Omental fat pad (tissue), 4 donors: ENCODE measurements at places on chromosomes 1 and 21.

DNA sequence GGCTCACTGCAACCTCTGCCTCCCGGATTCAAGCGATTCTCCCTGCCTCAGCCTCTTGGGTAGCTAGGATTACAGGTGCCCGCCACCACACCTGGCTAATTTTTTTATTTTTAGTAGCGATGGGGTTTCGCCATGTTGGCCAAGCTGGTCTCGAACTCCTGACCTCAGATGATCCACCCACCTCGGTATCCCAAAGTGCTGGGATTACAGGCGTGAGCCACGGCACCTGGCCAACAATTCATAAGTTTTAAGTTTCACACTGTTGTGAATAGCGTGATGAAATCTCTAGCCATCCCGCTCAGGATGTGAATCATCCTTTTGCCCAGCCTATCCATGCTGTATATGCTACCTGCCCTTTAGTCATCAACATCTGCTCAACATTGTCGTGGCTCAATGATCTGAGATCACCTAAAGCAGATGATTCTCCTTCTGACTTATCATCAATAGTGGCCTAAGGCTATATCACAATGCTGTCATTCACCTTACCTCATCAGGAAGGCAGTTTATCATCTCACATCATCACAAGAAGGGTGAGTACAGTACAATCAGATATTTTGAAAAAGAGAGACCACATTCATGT lies 2.6 kb downstream of the PFDN2 start:
- no peak for DNase-seq

GRCh38 chr1:30143517-30143916 lies 579.9 kb downstream of the MATN1 start:
- no peak for DNase-seq

- no peak for DNase-seq
Measured at GRCh38 chr1:99207216-99207615, 57.1 kb upstream of the PLPPR4 start.

DNA sequence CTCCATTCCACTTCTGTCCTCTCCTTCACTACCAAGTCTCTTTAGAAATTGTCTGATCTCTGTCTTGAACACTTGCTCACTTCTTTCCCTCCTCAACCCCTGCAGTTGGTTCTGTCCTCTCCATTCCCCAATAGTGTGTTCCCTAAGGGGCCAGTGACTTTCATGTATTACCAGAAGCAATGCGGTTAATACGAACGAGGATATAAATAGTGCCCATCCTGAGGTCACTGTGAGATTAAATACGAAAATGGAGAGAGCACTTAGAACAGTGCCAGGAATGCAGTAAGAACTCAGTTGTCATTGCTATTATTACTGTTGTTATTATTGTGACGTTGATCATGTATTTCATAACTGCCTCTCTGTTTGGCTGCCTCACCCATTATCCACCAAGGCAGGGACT lies 53.0 kb upstream of the ARTN start:
- no peak for DNase-seq

GRCh38 chr1:67041841-67042503 lies 12.0 kb downstream of the SLC35D1 start:
- no peak for DNase-seq

DNA sequence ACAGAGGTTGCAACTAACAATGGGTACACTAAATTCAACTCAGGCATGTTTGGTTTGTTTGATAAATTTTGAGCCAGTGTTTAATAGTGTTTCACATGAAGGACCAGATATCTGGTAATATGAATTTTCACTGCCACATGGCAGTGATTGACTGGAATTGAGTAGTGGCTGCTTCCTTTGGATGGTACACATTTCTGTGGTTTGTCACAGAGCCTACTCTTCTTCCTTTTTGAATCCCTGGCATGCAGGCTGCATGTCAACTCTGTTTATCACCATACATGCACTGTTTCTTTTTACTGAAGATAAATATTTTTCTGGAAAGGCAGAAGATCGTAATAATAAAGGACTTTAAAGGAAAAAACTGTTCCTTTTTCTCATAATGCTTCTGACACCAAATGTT lies 35.5 kb downstream of the SDCCAG8 start:
- no peak for DNase-seq

DNA sequence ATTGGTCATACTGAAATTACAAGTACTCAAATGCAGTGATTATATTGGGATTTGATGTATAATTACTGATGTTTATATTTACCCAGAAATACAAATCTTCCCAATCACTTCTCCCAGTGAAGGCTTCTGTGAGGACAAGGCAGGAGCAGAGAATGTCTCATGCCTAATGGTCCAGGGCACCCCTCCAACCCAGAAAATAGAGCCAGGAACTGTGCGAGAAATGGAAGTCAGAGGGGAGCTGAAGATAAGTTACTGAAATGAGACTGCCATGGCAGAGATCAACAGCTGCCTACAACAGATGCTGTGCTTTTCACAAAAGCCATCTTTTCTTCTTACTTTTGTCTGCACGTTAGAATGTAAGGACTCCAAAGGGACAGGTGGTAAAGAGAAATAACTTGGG lies 171.2 kb downstream of the TTLL7 start:
- no peak for DNase-seq

DNA sequence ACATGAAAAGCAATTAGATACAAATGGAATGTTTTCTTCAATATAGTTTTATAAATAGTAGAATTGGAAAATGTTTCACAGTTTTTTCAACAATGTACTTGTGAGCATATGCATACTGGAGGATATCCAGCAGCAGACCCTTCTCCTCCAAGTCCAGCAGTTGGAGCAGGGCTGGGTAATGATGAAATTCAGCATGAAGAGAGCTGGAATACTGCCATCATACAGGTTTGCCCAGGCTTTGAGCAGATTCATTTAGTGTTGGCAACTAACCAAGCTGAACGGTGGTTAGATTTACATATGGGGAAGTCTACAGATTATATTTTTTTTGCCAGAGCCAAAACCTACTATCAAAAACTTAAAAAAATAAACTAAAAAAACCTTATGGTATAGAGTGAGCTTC lies 38.3 kb downstream of the WDR3 start:
- DNase-seq, result no peak

DNA sequence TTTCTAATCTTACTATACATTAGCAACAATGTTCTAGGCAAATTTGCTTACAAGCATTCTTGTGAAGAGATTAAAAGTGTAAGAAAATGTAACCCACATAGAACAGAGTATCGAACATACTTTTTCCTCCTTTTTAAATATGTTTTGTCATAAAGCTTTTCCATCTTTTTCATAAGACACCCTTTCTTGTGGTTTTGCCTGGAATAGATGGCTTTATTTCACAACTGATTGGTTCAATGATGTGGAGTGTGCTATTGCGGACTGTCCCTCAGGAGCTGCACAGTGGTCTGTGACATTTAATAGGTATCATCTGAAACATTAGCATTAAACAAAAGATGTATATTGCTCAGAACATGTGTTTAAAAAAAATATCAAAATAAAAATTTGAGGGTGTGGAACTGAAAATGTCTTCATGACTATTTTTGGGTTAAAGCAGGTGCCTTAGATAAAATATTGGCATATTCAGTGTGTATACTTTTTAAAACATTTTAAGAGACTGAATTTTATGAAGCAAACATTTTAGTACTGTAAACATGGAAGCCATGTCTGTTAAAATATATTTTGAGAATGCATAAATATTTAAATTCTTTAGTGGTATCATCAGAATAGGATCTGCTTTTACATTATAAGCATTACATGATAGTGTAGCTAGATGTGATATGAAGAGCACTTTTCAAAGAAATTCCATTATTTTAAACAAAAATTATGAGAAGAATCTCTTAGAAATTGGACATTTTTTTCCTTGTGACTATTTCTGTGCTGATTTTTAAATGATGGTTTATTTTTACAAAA lies 48.3 kb upstream of the C1orf146 start:
- DNase-seq, result no peak

GRCh38 chr21:36092681-36093080 lies 22.9 kb downstream of the CBR1 start:
- DNase-seq, result no peak

DNA sequence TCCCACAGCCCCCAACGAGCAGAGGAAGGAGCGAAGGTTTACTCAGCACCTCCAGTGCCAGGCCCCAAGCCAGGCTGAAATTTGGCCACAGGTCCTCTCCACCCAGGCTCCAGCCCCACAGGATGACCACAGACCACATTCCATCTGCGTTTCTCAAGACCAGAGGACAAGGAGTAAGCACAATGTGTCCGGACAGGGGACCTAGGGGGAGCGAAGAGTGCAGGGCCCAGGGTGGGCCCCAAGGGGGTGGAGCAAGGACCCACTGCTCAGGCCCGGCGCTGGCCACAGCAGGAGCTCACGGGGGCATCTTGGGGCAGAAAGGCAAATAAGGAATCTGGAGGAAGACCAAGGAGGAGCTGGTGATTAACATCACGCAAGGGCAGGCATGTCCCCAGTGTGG lies 100.5 kb downstream of the NPHP4 start:
- DNase-seq, result no peak

- DNase-seq, result no peak
Measured at GRCh38 chr1:64975127-64975526, 8.8 kb upstream of the JAK1 start.

DNA sequence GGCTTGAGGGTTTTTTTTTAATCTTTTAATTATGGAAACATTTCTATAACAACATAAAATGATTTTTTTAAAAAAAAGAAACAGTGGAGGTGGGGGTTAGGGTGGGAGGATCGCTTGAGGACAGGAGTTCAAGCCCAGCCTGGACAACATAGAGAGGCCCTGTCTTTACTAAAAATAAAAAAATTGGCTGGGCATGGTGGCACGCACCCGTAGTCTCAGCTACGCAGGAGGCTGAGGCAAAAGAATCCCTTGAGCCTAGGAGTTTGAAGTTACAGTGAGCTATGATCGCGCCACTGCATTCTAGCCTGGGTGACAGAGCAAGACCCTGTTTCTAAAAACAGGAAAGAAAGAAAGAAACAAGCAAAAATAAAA lies 32.2 kb upstream of the RNF11 start:
- DNase-seq, result no peak
